ENCODE measurements at places on chromosomes 16 and 17. TPM values are rescaled to one million over a fixed set of nuclear protein-coding genes. Genes with fewer than 3 reads are reported as not detected.

Gene PRR15L
- 18.2 TPM for polyA plus RNA-seq

DNA sequence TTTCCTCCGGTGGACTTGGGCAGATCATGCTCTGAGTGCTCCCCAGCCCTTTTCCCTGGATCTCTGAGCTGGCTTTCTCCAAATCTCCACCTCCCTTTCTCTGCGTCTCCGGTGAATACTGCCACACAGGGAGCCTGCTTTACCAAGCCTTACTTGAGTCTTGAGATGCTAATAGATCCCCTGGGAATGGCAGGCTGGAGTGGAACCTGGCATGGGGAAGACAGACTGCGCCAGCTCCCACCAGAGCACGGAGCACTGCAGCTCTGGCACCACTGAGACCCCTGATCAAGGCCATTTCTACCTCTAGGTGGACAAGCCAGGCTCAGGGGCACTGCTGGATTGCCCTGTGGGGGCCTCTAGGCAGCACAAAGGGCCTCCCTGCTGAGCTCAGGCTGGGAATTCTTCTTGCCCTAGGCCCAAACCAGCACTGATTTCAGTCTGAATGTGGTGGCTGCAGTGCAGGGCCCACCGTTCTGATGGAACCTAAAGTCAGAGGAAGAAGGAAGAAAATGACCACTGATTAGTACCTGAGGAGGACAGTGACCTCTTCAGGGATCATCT, 74.3 kb upstream of the CRHR1 start:
- no peak for DNase-seq

Gene SLFN14
- 0.23 TPM for polyA plus RNA-seq

Gene PPY
- not detected for polyA plus RNA-seq

- DNase-seq: no peak
Measured at GRCh38 chr17:13204607-13205237, 186.9 kb upstream of the ELAC2 start.

DNA sequence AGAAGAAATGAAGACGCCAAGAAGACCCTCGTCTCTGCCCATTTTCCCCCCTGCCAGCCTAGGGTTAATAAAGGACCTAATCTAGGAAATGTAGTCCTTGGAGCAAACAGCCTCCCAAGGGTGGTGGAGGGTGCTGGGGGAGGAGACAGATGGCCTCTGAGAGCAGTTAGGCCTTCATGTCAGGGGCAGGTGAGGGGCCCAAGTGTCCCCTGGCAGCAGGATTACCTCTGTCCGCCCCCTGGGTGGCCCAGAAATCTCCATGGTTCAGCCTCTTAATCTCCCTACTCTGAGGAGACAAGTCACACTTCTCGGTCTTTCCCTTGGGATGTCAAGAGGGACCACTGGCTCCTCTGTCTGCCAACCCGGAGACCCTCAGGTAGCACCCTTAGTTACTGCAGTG, 365.4 kb upstream of the TNRC6C start:
- DNase-seq: no peak

Gene AANAT
- polyA plus RNA-seq: 0.12 TPM

Gene ABCC1
- polyA plus RNA-seq: 24.7 TPM

Gene ATP1B2
- 21.0 TPM for polyA plus RNA-seq

Gene ZP2
- polyA plus RNA-seq: 0.19 TPM

Gene ZNF597
- 3.7 TPM for polyA plus RNA-seq

GRCh38 chr16:12675852-12676251, 127.8 kb downstream of the CPPED1 start:
- DNase-seq: no peak

Gene KCNJ2
- polyA plus RNA-seq: 2.4 TPM

- DNase-seq: no peak
Measured at GRCh38 chr17:30554839-30555751, 77.9 kb downstream of the GOSR1 start.

GRCh38 chr16:17067882-17068281, 402.9 kb downstream of the XYLT1 start:
- no peak for DNase-seq

DNA sequence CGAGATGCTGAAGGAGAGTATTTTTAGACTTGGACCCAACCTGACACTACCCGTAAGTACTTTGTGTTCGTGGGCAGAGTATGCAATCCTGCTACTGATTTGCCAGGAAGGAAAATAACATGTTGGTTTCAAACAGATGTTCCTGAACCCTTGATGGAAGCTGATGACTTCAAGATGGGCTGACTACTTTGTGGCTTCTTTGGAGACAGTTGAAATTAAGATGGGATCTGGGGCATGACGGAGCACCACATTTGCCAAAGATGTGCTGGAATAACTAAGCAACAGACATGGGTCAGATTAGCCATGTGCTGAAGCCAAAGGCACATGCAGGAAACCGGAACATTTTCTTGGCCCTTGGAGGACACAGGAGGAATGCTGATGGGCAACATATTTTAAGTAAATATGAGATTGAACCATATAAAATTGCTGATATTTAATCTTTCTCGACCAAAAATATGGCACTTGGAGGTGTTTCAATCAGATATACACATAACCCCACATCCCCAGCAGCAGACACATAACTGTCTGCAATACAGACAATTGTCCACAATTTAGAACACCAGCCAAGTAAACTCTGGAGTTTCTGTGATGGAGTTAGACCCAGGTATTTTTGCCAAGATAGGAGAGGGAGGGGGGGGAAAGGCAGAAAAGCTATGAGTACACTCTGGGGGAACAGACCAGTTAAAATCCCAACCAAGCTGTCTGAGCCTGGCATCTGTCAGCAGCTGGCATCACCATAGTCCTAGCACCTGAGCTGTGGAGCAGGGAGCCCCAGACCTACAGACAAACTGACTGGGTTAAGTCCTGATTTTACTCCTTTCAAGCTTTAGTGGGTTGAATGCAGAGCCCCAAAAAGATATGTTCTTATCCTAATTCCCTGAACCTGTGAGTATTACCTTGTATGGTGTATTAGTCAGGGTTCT, 329.4 kb upstream of the CDH5 start:
- no peak for DNase-seq

DNA sequence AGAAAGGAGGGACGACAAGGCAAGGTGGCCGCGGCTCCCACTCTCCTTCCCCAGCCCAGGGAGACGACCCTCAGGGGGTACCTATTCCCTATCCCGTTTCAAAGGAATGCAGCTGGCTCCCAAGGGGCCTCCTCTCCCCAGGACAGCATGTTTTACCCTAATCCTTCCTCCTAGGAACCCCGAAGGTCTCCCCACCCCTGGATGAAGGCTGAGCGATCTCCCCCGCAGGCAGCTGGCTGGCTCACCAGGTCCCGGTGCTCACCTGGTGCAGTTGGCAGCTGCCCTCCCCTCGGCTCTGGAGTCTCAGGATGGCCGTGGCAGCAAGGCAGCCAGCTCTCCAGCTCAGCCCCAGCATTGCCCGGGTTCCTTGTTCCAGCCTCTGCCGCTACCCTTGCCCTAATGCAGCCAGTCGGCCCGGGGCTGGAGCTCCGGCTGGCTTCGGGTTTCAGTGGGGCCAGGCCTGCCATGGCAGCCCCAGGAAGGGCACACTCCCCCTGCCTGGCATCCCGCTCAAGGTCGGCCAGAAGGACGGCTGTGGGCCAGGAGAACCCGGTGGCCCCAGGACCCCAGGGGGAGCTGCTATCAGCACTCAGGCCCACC, 4.6 kb downstream of the CLUH start:
- no peak for DNase-seq

Gene KRTAP4-9
- not detected for polyA plus RNA-seq

Gene TP53TG3D
- 1.1 TPM for polyA plus RNA-seq

GRCh38 chr16:80380514-80380913, 160.3 kb upstream of the DYNLRB2 start:
- DNase-seq: no peak

Gene SDR42E1
- polyA plus RNA-seq: 15.4 TPM

DNA sequence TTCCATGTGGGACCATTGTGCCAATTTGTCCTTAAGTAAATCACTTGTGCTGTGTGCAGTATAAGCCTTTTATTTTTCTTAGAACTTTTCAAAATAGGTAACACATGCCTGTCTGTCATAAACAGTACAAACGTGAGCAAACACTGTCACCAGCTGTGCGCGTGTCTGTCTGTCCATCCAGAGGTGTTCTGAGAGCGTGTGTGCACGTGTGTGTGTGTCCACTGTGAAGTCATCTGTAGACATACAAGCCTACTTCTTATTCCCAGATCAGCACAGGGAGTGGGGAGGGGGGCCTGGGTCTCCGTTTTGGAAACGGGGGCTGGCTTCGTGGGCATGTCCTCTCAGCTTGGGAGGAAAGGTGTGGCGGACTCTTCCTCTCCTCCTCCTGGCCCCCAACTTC, 9.4 kb downstream of the TMEM235 start:
- no peak for DNase-seq

DNA sequence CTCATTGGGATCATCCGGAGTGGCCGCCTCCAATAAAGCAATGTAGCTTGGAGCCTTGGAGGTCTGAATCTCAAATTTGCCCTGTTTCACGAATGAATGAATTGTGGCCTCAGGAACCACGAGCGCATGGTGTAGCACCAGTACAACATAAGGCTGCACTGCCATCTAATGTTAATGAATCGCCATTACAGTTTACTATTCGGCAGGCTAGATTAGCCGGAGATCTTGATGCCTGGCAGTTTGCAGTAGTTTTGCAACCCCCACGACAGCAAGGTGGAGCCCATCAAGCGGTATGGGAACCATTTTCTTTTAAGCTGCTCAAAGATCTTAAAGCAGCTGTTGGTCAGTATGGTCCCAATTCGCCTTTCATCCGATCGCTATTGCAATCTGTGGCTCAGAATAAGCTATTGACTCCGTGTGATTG, 18.8 kb downstream of the ALOX15B start:
- DNase-seq: no peak

DNA sequence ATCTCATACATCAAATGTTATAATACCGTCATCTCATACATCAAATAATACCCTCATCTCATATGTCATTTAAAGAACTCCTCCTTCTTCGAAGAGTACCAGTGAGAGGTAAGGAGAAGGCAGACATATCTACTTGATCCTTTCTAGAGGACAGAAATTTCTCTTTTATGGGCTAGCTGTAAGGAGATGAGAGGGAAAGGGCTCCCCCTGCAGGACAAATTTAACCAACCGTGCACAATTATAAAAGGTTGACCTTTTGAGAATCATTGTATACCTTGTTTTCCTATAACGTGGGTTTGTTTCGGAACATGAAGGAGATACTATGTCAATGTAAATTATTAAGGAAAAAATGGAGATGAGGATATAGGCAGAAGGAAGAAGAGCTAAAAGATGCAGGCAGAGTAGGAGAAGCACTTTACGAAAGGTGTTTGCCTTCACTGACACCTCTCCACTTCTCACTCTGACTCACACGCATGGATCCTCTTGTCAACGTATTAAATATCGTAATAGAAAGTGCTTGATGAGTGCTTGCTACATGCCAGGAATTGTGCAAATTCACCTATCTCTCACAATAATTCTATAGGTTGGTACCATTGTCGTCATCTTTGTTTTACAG, 465.9 kb upstream of the ERCC4 start:
- DNase-seq: no peak

Gene GSPT1
- 132 TPM for polyA plus RNA-seq

DNA sequence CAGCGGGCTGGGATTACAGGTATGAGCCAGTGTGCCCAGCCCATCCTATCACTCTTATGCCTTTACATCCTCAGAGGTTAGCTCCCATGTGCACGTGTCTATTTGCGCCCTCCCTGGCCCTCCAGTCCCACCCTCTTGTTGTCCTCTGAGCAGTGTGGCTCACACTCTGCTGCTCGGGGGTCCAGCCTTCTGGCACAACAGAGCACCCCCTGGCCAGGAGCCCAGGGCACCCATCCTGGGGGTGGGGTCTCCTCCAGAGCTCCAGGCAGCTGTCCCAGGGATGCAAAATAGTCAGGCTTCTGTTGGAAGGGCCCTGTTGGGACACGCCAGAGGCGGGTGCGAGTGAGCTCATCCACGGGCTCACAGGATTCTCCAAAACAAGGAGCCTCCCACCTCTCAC, 11.7 kb upstream of the FAM83G start:
- DNase-seq: no peak

- no peak for DNase-seq
Measured at GRCh38 chr17:17849845-17850373, 13.1 kb upstream of the SREBF1 start.

DNA sequence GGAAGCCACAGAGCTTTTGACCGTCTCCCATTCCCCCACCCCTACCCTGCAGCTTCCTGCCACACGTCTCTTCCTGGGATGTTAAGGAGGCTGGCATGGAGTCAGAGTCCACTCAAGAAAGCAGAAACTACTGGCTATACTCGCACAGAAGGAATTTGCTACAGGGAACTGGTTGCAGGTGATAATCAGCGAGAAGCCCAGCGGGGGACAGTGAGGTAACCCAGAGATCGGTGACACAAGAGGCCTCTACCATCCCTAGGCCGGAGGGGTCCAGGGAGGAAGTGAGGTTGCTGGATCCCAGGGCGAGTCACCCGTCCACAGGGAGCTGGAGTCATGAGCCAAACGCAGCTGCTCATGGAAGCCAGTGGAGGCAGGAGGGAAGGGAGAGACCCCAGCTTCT, 93.7 kb downstream of the SDK2 start:
- DNase-seq: no peak

Gene CDR2L
- 11.4 TPM for polyA plus RNA-seq

Gene ENPP7
- 5.2 TPM for polyA plus RNA-seq

DNA sequence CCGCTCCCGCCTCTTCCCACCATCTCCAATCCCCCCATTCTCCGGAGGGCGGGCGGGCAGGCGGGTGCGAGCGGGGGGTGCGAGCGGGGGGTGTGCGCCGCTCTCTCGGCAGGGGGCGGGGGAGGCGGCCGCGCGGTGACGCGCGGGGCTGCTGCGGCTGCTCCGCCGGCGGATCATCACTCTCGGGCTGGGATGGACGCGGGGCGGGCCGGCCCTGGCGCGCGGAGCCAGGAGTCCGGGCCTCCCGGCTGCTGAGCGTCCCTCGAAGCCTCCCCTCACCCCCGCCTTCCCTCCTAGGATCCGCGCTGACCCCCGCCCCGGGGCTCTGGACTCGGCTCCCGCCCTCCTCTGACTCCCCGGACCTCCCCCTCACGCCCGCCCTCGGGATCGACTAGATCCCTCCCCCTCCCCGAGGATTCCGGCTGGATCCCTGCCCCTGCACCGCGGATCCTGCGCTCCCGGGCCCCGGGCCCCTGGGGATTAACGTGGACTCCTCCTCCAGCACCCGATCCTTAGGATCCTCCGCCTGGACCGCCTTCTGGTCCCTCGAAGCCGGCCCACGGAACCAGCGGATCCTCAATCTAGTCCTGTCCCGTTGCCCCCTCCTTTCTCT, 946 bp upstream of the TMEM256 start:
- DNase-seq: no peak

DNA sequence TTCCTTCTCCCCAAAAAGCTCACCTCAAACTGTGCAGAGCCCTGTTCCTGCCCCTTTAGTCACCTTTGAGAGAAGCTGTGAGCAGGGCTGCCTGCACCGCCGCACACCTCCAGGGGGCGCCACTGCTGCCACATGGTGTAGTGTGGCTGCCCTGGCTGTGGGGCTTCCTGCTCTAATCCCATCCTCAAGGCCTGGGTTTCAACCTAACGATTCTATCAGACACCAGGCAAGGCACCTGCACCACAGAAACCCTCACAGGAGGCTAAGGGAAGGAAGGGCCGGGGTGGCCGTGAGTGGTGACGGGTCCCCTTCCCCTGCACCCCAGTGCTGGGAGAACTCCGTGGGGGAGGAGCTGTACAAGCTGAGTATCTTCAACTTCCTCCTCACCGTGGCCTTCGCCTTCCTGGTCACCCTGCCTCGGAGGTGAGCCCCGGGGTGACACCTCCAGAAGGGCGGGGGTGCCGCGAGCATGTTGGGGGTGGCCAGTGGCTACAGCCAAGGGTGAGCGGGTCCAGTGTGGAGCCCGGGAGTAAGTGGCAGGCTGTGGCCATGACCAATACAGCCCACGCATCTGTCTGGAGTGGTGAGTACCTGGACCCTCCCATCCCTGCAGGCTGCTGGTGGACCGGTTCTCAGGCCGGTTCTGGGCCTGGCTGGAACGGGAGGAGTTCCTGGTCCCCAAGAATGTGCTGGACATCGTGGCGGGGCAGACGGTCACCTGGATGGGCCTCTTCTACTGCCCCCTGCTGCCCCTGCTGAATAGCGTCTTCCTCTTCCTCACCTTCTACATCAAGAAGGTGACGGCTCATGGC, 7.0 kb downstream of the TMC8 start:
- no peak for DNase-seq

Measured in renal cortex interstitium (tissue), 15 donors.